ENCODE measurements at places on chromosomes 11 and 22. TPM values are rescaled to one million over a fixed set of nuclear protein-coding genes. Genes with fewer than 3 reads are reported as not detected.

DNA sequence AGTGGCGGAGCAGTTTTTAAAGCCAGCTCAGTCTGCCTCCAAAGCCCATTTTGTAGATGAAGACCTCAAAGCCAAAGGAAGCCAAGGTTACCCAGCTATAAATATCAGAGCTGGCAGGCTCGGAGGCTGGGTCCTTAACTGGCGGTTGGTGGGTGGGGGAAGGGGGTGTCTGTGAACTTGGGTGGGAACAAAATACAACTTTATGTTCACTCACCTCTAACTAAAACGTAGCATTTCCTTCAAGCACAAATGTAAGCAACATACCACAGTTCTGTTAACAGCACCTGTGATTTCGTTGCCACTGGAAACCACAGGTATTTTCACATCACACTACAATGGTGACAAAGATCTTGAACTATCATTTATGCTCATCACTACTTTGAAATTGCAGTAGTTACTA, 99.7 kb upstream of the SYT13 start:
- DNase-seq: no peak

- no peak for DNase-seq
These were observed 45.5 kb downstream of the PKNOX2 start for GRCh38 chr11:125210066-125210465.

GRCh38 chr22:38131399-38131798, 20.9 kb upstream of the BAIAP2L2 start:
- DNase-seq: no peak

DNA sequence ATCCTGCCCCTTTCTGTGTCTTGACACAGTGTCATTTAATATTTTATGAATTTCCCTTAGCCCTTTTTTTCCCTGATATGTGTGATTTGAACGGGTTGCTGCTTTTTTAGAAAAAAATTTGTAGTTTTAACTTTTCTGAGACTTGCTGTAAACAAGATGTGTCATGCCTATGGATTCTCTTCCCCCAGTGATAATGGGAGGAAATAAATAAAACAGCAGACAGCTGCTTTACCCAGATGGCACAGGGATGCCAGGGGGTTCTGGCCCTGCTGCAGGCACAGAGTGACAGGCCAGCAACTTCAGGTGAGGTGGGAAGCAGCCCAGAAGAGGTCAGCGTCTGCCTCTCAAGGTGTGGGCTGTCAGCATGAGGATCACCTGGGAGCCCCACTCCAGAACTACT, 266.9 kb downstream of the KIRREL3 start:
- DNase-seq: no peak

GRCh38 chr11:114819028-114819427, 140.7 kb downstream of the NXPE2 start:
- DNase-seq: peak; percentile 19

DNA sequence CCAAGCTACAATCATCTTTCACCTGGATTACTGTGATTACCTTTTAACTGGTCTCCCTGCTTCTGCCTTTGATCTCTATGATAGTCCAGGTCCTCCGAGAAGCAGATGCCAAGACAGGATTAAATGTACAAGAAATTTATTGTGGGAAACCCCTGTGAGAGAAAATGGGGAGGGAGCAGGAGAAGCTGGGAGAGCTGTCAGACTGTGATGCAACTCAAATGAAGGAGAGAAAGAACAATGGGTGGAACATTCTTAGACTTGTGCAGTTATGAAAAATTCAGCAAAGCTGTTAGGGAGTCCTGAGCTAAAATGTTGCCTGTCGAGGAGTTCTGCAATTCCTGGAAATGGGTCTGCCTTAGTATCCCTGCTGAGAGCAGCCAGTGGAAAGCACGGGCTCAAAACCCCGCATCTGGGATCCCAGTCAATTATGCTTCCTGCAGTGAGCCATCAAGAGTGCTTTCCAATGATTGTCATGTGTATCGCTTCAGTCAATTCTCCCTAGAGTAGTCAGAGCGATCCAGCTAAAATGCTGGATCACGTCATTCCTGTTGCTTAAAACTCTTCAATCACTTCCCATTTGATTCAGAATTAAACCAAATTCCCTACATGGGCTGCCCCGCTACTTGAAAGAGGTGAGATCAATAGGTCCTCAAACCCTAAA, 16.5 kb upstream of the CSTF3 start:
- no peak for DNase-seq

DNA sequence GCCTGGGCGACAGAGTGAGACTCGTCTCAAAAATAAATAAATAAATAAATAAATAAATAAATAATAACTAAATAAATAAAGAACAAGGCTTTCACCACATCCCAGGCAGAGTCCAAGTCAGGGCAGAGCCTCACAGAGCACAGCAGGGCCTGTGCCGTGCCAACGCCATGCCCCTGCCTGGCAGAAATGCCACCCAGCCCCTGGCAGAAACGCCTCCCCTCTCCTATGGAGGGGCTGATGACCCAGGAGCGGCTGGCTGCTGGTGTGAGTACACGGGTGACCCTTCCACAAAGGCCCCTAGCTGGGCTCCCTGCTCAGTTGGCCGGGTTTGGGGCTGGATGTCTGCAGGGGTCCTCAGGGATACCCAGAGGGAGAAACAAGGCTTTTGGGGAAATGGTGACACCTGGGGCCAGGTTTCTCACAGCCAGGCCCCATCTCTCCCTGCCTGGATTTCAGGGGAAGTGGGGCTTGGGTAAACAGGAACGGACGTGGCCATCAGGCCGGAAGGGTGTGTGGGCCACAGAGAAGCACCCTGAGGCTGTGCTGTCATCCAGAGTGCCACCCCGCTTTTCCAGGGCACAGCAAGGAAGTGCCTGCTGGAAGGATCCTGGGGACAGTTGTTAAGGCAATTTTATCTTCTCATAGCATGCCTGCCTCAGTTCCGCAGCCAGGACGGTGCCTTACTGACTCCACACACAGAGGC, 5.1 kb downstream of the BID start:
- DNase-seq: no peak

DNA sequence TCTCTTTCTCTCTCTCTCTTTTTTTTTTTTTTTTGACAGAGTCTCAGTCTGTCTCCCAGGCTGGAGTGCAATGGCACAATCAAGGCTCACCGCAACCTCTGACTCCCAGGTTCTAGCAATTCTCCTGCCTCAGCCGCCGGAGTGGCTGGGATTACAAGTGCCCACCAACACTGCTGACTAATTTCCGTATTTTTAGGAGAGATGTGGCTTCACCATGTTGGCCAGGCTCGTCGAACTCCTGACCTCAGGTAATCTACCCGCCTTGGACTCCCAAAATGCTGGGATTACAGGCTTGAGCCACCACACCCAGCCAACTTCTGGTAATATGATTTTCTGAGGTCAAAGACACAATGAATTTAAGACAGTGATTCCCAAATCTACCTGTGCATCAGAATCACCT, 659.8 kb upstream of the CCDC90B start:
- no peak for DNase-seq

DNA sequence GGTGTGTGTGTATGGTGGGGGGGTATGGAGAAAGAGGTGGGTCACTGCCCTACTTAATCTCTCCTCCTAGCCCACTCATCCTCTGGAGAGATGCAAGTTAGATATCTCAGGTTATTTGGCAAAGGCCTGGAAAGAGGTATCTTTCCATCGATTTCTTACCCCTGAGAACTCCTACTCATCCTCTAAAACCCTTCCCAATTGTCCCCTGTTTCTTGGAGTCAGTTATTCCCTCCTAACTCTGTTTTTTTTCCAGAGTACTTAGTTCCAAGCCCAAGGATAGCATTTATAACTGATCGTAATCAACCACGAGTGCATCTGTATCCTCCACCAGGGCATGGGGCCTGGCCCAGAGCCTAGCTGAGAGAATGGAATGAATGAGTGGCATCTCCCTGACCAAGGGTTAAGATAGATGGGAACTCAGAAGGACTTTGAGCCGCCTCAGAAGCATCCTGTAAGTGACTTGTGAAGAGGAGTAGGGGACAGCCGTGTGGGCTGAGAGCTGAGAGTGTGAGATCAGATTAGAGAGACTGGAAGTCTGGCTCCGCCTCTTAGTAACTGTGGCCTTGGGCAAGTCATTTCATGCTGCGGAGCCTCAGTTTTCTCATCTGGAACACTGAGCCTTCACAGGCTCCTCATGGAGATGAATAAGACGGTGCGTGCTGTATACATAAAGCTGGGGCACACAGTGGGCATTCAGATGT, 16.2 kb downstream of the CD6 start:
- no peak for DNase-seq

DNA sequence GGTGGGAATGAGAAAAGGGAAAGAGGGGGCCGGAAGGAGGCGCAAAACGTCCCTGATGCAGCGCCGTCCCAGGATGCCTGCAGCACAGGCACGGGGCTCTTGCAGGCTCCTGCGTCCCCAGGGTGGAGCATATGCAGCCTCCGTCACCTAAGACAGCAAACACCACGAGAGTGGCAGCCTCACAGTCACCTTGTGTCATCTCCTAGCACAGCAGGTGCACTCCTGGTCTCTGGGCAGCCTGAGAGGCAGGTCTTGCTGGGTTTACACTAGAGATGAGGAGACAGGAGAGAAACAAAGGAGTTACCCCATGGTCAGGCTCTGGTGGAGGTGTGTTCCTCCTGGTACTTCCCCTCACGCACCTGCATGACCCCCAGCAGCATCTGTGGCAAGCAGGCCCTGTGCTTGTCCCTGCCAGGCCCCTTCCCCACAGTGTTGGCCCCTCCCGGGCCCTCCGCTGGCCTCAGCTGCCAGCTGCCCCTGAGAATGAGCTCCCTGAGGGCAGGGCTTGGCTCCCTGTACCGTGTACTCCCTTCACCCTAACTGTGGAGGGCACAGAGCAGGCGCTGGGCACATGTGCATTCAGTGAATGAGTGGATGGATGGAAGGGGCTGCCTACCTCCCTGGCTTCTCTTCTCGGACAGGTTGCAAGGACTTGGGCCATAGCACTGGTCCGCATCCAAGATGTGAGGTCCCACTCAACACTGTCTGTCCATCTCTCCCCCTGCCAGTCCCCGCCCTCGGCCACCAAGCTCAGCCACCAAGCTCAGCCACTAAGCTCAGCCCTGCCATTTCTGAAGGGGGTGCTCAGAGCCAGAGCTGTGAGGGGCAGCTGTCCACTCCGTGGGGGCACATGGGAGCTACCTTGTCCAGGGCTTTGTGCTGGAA, 988.6 kb downstream of the BRD1 start:
- DNase-seq: no peak

DNA sequence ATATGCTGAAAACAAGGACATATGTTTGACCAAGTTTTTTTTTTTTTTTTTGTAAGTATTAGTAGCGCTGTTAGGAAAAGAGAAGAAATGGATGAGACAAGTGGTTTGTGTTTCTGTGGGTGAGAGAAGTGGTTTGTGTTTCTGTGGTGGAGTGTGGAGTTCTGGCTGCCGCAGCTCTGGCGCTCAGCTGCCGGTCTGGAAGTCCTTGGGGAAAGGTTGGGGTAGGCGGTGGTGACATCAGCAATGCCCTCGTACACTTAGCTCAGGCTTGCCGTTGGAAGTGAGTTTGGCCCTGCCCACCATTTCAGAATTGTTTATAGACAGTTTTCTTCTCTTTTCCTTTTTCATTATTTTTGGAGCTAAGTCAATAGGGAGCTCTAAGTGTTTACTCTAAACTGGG, 116.6 kb downstream of the TBC1D22A start:
- no peak for DNase-seq

DNA sequence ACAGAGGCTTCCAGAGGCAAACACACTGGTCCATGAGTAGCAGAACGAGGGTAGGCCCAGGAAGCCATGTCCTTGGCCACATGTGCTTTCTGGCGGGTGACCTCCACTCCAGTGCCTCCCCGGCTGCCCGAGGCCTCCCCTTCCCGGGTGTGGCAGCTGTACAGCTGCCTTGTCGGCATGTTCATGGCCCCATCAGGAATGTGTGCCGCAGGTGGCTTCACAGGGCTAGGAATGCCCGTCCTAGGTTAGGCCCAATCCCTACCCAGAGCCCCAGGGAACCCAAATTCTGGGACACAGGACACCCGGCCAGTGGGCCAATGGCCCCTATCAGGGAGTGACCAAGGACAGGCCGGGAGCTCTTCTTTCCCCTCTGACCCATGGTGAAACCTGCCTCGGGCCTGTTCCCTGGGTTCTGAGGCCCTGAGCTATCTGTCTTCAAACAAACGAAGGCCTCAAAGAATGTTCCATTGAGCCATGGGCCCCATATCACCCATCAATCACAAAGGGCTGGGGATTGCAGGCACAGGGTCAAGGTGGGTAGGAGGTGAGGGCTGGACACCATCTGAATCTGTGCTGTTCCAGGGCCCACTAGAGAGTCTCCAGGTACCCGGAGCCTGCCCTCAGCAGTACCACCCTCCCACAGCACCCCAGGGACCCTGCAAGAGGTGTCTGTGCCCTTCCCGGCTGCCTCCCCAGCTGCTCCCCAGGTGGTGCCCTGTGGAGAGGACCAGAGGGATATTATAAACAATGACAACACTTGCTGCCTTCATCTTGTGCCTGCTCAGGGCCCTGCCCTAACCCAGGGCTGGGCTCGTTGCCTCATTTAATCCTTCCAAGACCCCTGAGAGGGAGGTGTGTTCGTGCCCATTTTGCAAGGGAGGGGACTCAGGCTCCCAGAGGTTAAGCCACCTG, 4.0 kb upstream of the CDKN1C start:
- no peak for DNase-seq

- DNase-seq: no peak
These were observed 35.8 kb downstream of the USP35 start for GRCh38 chr11:78224506-78224905.

DNA sequence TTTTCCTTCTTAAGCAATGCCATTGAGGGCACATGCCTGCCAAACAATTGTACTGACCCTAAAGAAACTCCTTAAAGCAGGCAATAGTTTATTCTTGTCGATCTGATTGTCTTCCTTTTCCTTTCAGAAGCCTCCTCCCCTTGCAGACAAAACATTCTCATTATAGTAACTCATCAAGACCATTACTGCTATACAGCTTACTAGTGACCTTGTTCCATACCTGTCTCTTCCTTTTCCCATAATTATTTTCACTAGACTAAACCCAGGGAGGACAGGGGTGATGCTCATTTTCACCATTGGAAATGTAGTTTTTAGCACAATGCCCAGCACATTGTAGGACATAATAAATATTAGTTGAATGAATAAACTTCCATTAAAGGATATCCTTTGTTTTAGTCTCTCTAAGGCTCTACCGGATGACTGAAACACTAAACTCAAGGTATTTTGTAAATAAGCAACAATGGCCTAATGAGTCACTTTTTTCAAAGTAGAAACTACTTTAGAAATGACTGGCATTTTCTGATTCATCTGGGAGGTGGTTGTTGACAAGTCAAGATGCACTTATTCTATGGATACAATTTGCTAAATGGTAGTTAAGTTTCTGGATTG, 9.3 kb upstream of the MSANTD4 start:
- peak; percentile 20 for DNase-seq

DNA sequence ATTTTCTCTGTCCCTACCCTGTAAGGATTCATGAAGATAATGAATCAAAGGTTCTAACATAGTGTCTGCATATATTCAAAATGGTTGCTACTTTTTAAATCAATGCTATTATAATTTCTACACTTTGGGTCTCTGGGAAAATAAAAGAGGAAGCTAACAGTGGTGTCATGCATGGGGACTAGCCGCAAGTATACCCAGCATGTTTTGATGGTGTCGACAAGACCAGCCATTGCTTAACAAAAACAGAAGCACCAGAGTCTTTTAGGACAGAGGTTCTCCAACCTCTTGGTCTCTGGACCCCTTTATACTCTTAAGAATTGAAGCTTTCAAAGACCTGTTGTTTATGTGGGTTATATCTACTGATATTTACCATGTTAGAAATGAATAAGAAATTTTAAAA, 37.8 kb downstream of the RNF141 start:
- no peak for DNase-seq

The CAT gene
- total RNA-seq: 29.8 TPM

The GAS2L1 gene
- 57.5 TPM for total RNA-seq

The BIK gene
- 0.50 TPM for total RNA-seq

The CHRNA10 gene
- total RNA-seq: 0.43 TPM

The C11orf42 gene
- not detected for total RNA-seq

All from HT1080 (cell line).